Stimulated activated CD4-positive, alpha-beta T cell treated with anti-CD3 and anti-CD28 coated beads, Interleukin-1b, Interleukin-23, amount 100 ng/mL, for 24 hours (primary cell): ENCODE measurements at places on chromosomes 3 and 15.

DNA sequence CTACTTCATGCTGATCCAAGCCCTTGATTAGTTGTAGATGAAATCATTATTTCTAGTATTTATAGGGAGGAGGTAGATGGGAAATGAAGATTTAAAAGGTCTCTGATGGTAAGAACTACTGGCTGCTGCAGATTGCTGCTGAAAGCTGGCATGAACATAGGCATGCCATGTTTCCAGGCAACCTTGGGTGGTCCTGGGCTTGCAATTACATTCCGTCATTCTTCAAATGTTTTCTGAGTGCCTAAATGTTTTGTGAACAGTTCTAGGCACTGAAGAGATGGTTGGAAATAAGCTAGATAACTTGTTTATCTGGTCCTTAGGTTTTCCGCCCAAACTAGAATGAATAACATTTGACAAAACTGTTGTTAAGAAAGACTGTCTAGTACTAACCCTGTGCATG lies 95.8 kb downstream of the KCNAB1 start:
- DNase-seq: no peak

GRCh38 chr15:54064365-54064764 lies 86.1 kb downstream of the UNC13C start:
- no peak for DNase-seq

GRCh38 chr3:130968221-130968620 lies 58.4 kb downstream of the ASTE1 start:
- DNase-seq: no peak

DNA sequence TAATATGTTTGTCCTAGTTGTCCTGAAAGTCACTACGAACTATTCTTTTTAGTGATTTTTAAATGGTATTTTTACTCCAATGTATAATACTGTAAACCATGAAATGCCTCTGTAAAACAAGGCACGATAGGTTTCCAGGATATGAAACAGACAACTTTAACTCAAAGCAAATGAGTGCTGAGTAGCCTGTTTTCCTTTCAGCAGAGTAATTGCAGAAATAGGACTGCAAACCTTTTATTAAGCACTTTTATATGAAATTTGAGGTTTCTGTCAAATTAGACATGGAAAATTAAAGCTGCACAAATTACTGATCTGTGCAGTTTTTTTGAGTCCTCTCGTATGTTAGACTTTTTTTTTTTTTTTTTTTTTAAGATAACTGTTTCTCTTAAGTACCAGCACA lies 16.2 kb downstream of the AKAP13 start:
- DNase-seq: no peak

DNA sequence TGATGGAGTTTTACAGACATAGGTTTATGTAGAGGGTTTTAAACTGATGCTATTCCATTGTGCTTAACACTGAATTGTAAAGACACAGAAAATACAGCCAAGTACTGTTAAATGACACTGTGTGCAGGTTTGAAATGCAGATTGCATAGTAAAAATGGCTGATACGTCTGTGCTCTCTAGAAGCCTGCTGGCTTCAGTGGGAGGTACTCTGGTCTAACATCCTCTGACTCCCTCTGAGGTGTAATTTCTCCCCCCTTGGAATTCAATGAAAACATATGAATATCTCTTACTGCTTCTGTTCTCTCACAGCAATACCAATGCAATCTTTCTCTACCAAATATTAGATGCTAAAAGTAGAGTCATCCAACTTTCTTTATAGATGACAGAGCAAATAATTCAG lies 176.6 kb downstream of the SLC9A9 start:
- DNase-seq: no peak

DNA sequence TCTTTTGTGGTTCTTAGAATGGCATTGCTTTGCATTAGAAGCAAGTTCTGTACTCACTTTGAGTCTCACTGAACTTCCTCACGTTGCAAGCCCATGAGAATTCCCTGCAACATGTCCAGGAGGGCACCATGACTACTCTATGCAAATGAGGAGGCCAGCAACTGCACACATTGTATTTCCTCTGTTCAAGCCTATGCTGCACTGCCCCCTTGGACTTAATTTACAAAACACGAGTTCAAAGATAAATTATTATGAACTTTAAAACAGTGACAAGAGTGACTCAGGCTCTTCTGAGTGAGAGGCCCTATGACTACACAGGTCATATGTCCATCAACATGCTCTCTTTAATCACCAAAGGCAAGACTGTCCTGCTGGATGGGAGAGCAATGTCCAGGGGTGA lies 484.2 kb upstream of the ATP11B start:
- DNase-seq: no peak

DNA sequence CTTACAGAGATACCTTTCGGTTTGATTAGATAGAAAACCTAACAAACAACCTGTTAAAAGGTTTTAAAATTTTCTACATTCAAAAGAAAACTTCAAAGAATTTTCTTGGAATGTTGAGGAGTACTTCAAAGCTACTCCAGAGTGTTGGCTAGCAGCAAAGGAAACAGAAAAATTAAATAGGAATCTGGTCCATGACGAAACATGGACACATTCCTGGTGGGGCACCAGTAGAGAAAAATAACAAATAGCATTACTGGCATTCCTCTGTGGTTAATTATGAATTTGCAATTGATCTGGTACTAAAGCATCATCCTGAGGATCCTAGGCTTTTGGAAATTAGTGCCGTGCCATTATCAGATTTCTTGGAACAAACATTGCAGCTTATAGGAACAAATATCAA lies 59.5 kb upstream of the DPPA4 start:
- no peak for DNase-seq

DNA sequence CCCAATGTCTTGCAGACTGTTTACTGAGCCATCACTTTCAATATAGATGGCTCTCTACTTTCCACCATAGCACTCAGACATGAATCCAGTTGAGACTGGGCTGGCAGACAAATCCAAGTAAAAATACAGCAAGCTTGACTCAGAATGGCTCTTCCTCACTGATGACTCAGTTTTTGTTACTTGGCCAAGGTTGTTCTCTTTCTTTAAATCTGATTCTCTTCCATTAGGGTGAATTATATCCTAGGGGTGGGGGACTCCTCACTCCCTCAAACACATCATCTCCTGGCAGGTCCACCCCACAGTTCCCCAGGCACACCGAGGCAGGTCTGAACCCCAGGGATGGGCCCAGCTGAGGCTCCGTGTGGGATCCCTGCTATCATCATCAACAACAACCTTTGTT lies 157.9 kb downstream of the MEX3B start:
- no peak for DNase-seq

GRCh38 chr3:56424336-56424735 lies 43.9 kb downstream of the ERC2 start:
- DNase-seq: no peak

- peak; percentile 85 for DNase-seq
Observed at GRCh38 chr15:64731012-64731804, 44.2 kb downstream of the RBPMS2 start.

GRCh38 chr3:134084242-134084950 lies 54.7 kb upstream of the SLCO2A1 start:
- DNase-seq: no peak

DNA sequence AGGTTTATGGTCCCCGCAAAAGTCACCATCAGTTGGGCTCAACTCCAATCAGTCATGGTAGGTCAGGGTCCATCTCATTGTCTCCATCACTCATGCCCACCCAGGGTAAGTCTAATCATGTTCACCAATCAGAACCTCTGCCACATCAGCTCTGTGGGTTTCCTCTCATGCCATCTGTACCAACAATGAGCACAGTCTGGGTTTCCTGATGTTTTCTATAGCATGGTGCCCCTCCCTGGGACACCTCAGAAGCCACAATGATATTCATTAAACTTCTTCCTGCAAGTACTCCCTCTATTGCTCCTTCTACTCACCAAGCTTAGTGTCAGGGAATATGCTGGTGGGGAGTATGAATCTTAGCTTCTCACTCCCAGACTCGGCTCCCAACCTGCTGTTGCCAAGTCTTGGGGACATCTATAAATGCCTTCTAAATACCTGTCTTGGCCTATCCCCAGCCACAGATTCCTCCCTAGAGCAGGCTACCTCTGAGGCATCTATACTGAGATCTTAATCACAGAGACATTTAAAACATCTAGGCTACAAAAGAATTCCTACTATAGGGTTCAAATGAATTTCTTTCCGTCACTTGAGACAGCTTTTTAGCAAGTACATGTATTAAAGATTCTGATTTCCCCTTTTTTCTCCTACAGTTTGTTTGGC lies 5.0 kb upstream of the CCR2 start:
- DNase-seq: no peak

- no peak for DNase-seq
Observed at GRCh38 chr15:36517758-36518157, 61.7 kb upstream of the CDIN1 start.

DNA sequence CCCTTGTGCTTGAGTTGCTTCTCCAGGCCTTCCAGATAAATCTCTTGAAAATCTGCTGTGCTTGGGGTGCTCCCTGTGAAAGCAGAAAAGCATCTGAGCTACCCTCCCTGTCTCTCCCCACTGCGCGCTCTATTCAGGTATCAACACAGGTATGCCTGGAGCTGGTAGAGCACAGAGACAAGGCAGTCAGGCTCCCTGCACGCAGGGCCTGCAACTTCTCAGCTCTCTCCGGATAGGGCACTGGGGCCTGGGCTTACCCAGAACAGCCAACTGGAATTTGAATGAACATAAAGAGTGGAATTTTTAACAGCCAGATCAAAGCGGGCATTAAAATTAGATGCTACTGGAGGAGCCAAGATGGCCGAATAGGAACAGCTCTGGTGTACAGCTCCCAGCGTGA lies 183.6 kb downstream of the XXYLT1 start:
- no peak for DNase-seq

DNA sequence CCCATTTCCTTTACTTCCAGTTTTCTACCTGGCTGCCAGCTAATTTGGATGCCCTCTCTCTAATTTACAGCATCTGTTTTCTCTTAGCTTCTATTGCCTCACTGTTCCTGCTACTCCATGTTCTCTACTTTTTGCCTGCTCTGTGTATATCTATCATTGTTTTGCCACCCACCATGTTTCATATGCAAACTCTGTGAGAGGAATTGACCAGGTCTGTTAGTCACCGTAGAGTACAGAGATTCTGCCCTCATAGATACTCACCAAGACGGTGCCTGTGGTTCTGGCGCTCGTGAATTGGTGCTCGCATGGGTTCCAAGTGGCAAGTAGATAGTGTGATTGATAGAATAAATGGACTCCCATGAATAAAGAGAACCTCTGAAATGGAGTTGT lies 288.8 kb downstream of the CNTN6 start:
- no peak for DNase-seq

DNA sequence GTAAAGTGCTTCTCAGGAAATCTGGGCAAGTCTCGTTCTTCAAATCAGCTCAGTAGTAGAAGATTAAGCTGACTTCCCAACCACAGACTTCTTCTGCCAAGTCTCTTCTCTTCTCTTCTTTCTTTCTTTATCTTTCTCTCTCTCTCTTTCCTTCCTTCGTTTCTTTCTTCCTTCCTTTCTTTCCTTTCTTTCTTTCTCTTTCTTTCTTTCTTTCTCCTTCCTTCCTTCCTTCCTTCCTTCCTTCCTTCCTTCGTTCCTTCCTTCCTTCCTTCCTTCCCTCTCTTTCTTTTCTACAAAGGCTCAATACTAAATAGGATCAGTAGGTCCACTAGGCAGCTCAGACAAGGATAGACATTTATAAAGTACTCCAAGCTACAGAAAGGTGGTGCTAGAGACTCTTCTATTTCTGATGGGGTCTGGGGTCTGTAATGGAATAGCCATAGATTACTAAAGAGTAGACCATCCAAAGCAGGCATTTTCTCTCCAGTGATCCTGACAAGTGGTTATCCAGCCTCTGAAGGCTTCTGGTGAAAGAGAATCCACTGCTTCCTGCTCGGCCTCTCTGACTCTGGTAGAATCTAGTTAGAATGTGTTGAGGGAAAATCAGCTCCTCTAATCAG lies 100.8 kb downstream of the TPRG1 start:
- no peak for DNase-seq

GRCh38 chr3:123019161-123019560 lies 8.4 kb downstream of the SEMA5B start:
- no peak for DNase-seq

GRCh38 chr15:61018083-61018482 lies 211.0 kb downstream of the RORA start:
- no peak for DNase-seq

- no peak for DNase-seq
Observed at GRCh38 chr3:144229953-144230352, 258.3 kb downstream of the DIPK2A start.

- DNase-seq: no peak
Observed at GRCh38 chr15:39227001-39227400, 353.9 kb upstream of the THBS1 start.

GRCh38 chr15:38406436-38406835 lies 47.5 kb upstream of the FAM98B start:
- no peak for DNase-seq

DNA sequence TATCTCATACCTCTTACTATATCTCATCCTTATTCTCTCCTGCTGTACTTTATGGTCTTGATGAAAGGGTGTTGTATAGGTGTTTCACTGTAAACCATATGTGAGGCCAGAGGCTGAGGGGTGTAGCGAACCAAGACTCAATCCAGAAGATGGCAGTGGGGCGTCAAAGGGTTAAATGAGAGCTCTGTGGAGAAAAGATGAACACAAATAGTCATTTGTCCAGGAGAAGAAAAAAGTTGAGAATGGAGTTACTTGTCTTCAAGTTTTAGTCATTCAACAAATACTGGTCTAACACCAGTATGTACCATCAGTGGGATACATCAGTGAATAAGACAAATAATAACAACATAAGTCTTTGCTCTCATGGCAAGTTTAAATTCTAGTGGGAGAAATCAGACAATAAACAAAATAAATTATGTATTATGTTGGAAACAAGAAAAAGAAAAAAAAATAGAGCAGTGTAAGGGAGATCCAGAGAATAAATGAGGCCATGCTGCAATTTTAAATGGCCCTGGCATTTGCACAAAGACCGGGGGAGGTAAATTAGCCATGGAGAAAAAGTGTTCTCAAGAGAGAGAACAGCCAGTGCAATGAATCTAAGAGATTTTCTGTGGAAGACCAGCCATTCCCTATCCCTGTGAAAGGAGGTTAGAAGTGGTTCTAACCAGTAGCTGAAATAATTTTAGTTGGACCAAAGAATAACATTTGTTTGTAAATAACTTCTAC lies 77.0 kb upstream of the UMPS start:
- no peak for DNase-seq

DNA sequence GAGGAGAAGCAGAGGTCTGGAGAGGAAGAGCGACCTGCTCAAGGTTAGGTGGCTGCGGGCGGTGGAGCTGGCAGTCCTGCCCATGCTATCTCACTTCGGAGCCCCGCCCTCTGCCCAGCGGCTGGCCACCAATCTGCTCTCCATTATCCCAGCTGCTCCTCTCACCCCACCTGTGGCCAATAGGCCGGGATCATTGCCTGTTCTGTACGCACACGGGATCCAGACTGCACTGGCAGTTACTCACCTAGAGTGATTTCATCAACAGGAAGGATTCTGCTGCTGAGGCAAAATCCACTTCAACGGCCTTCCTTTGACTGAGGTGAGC lies 100.6 kb downstream of the TLE3 start:
- DNase-seq: no peak

GRCh38 chr3:42486814-42487565 lies 15.5 kb upstream of the VIPR1 start:
- no peak for DNase-seq
